Activated CD8-positive, alpha-beta memory T cell treated with anti-CD3 and anti-CD28 coated beads for 24 hours (primary cell): ENCODE measurements at places on chromosomes 4 and X.

DNA sequence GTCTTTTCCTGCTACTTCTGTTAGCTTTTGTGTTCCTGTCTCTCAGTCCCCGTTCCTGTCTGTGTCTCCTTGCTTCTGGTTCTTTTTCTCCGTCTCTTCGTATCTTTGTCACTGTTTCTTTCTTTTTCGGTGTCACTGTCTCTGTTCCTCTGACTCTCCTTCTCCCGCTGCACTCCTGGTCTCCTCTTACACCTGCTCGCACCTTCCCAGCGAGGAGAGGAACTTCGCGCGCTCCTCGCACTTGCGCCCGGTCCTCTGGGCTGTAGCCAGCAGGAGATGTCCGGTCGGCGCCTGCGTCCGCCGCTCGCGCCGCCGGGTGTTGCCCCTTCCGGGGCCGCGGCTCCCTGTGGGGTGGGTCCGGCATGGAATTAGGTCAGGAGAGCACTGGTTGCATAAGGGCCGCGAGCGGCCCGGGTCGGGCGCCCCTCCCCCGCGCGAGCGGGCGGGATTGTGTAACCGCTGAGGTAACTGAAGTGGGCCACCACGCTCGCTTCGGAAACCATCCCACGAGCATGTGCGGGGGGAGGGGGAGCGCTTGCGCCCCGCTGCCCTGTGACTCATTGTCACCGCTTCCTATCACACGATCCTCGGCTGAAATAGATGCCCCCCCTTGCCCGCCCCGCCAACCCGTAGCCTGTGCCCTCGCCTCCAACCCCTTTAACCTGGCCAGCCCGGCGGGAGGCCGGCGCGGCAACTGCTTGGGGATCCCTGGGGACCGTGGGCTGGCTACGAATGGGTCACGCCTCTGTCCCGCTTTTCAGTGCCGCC is 1.6 kb downstream of the LONRF3 start:
- peak; percentile 85 for DNase-seq

- no peak for DNase-seq
Observed at GRCh38 chr4:179372242-179372641, 1930.0 kb upstream of the AGA start.

DNA sequence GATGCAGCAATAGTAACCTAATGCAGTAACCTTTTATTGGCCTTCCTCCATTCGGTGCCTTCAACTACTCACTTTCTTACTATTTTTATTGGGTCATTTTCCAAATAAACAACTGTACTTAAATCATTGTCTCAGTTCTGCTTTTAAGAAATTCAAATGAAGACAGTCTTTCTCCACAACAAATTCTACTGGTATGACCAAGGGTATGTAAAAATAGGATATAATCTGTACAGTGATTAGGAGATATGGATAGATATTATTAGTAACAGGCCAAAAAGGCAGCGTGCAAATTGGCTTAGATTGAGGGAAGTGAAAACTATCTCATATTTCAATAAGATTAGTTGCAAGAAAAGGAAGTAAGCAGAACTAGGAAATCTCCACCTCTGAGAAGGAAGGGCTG is 177.4 kb upstream of the PPP1R2C start:
- DNase-seq = no peak

- DNase-seq = no peak
Observed at GRCh38 chr4:15917297-15917696, 21.2 kb downstream of the FGFBP1 start.

GRCh38 chr4:143403553-143403820 is 66.8 kb downstream of the GAB1 start:
- DNase-seq = no peak

- DNase-seq = no peak
Observed at GRCh38 chr4:114673306-114673705, 74.7 kb downstream of the UGT8 start.

GRCh38 chrX:53288189-53288588 is 6.8 kb upstream of the IQSEC2 start:
- no peak for DNase-seq

DNA sequence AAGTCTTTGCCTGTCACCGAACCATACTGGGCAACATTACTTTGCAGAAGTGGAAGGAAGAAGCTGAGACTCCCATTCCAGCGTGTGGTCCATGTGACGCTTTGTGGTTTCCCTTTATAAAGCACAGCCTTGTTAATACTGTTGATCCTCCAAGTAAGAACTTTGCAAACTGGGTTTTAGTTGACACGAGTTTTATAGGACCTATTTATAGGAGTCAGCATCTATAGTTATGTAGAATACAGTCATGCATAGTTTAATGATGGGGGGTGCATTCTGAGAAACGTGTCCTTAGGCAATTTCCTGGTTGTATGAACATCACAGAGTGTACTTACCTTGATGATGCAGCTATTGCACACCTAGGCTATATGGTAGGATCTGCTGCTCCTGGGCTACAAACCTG is 1879.4 kb upstream of the TENM3 start:
- DNase-seq = no peak

GRCh38 chr4:8258552-8259212 is 10.9 kb upstream of the HTRA3 start:
- no peak for DNase-seq

DNA sequence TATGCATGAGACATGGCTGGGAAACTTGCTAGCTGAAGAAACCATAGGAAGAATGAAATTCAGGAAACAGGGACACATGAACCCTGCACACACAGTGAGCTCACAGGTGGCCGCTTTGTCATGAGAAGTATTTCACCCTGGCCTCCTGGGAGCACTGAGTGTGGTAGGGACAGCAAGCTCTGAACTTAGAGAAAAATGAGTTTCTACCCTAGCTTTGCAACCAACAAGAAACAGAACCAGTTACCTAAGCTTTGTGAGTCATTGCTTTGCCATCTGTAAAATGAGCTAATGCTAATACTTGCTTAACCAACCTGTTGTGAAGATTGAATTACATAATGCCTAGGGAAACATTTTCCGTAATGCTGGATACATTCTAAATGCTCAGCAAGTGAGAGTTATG is 206.6 kb upstream of the HS3ST1 start:
- no peak for DNase-seq

DNA sequence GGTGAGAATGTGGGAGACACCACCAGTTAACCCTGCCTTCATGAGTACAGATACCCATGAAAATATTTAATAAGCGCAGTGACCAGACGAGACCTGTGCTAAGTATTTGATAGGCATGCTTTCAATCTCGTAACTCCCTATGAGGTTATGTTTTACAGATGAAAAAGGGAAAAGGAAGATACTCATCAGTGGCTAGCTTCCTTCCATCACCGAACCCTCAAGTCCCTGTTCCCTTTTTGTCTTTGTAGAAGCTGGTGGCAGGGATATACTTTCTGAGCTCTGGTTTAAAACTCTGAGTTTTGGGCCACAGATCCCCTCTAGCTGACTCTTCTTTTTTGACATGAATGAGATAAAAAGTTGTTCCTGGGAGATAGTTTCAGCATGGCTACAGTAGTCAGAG is 26.3 kb downstream of the AFF1 start:
- no peak for DNase-seq

DNA sequence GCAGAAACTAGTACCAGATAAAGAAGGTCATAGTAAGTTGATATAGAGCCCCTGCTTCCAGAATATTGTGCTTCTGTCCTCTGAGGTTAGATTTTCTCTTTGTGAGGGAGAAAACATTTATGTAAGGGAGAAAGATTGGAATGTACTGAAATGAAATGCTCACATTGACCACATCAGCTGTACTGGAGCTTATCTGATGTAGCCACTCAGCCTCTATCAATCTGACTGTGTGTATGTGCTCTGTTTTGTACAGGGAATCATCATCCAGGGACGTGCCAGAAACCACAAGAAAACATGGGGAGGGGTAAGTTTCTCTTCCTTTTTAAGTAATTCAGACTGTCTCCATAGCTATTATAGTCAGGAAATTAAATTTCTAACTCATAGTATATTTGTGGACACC is 56.8 kb downstream of the PRRG1 start:
- DNase-seq = no peak
